GM13977 (cell line): ENCODE measurements at places on chromosomes 12 and 14.

- DNase-seq = no peak
Observed at GRCh38 chr12:2212971-2213869, 160.4 kb downstream of the CACNA1C start.

GRCh38 chr14:37138898-37139297 is 33.5 kb downstream of the SLC25A21 start:
- no peak for DNase-seq

- no peak for DNase-seq
Observed at GRCh38 chr12:122609732-122610131, 82.7 kb downstream of the KNTC1 start.

DNA sequence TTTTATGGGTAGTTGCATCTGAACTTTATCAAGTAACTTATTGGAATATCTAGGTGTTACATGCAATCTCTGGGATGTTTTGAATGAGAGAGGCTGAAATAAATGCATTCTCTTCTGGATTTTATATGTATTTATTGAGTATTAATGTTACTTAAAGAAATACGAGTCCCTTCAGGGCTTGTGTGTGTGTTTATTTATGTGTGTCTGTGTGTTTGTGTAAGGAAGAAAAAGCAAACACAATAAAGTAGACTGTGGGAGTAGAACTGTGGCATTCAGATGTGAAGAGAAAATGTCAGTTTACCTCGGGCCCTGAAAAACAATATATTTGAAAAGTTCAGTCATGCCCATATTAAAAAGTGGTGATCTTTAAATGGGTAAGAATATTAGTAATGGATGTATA is 250.5 kb downstream of the RPL10L start:
- no peak for DNase-seq

DNA sequence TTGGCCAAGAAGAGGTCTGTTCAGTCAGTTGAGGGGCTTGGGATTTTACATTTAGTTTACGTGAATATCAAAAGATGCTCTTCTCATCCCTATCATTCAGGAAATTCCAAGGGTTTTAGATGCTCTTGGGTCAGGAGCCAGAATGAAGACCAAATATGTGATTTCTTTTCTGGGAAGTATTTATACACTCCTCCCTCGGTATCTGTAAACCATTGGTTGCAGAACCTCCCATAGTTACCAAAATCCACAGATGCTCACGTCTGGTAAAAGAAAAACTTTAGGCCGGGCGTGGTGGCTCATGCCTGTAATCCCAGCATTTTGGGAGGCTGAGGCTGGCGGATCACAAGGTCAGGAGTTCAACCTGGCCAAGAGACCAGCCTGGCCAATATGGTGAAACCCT is 75.9 kb downstream of the TNFAIP2 start:
- no peak for DNase-seq

GRCh38 chr12:57823131-57823907 is 4.8 kb upstream of the AVIL start:
- no peak for DNase-seq

DNA sequence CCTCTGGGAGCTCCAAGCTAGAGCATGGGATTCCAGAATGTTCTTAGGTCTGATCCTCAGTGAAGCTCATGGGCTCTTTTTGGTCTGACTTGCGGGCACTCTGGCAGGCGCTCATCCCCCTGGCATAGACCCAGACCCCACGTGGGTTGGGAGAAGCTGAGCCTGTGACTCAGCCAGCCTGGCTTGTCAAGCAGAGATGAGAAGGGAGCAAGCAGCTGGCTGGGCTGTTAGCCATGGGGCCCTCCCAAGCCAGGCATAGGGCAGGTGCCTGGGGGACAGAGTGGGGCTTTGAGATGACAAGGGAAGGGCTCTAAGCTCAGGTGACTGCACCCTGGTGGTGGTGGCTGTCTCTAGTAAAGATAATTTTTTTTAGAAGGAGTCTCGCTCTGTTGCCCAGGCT is 80.3 kb upstream of the NOS1 start:
- no peak for DNase-seq

- DNase-seq = no peak
Observed at GRCh38 chr14:97382616-97383226, 585.5 kb downstream of the VRK1 start.

GRCh38 chr12:57261428-57261865 is 10.5 kb upstream of the STAC3 start:
- no peak for DNase-seq

- DNase-seq = no peak
Observed at GRCh38 chr12:89833337-89834252, 125.0 kb upstream of the ATP2B1 start.

GRCh38 chr12:57342207-57342691 is 88.6 kb downstream of the R3HDM2 start:
- no peak for DNase-seq

DNA sequence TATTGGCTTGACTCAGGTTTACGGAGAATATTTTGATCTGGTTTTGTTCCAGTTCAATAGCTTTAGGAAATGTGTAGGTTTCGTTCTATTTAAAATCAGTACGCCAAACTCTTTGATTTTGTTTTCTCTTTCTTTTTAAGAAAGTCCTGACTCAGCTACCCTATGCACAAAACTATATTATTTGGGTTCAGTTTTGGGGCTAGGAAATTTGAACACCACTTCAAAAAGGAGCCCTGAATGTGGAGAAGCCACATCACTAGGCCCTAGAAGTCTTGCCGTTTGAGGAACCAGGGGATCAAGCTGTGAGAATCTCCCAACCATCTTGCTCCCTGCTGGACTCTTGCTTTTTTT is 168.2 kb upstream of the BCL2L14 start:
- DNase-seq = peak; percentile 15

DNA sequence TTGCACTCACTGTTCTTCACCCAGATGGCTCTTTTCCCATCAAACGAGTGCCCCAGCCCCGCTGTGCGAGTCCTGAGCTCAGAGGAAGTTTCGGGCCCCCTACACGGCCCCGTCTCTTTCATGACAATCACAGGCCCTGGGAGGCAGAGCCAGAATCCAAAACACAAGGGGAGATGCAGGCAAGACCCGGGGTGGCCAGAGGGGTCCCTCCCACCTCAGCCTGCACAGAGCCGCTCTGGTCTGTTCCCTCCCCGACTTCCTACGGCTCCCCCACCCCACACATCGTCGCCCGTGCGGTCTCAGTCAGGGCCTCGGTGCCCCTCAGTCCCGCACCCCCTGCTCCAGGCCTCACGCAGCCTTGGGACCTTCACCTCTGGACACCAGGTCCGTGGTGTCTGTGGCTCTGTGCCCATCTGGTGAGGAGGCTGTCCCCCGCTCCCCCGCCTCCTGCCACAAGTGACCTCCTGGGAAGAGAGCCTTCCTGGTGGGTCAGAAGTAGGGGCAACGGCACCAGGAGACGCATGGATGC is 8.9 kb downstream of the GPR132 start:
- DNase-seq = no peak

GRCh38 chr12:118311666-118312065 is 61.0 kb downstream of the TAOK3 start:
- no peak for DNase-seq

- no peak for DNase-seq
Observed at GRCh38 chr12:124852911-124853427, 10.7 kb downstream of the SCARB1 start.

DNA sequence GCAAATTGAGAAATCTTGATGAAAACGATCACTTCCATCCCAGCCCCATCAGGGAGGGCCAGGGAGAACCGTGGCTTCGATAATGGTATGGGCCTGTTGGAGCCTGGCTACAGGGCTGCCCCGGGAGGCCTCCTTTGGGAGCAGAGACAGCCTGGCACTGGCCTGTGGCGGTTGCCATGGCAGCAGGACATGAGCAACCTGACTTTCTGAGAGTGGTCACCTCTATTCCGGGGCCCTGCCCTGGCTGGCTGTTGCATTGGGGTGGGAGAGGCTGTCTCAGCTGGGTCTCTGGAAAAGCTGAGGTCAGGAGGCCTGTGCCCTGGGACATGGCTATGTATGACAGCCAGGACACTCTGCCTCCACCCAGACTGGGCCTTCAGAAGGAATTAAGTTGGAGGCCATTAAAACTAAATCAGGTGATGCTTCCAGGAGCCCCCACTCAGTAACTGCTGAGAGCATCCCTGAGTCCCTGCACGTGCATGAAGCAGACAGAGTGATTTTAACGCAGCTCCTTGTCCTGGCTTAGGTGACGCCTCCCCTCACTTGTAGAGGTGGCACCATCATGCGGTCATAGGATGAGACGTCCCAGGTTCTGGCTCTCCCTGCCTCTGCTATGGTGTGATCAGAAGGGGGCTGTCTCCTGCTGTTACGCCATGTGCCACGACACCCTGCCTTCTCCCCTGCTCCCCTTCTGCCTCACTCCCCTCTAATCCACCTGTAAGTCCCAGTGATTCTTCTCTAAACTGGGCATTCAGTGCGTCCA is 126.3 kb downstream of the SLC25A47 start:
- no peak for DNase-seq

- no peak for DNase-seq
Observed at GRCh38 chr12:46179693-46180452, 89.0 kb downstream of the SLC38A1 start.

- DNase-seq = no peak
Observed at GRCh38 chr12:1696800-1697199, 5.9 kb downstream of the ADIPOR2 start.

DNA sequence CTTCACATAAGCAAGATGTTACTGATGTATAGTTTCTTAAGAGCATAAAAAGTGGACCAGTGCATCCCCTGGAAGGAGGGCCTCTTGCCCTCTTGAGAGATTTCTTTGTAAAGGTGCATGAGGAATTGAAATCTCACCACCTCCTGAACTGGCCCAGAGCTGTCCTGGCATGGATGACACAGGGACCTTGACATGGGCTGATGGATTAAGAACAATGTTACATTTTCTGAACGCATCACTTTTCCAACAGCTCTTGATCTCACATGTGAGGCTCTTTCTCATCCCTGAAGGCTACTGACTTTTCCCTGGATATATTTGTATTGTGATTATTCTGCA is 360.4 kb downstream of the RGS6 start:
- DNase-seq = no peak

DNA sequence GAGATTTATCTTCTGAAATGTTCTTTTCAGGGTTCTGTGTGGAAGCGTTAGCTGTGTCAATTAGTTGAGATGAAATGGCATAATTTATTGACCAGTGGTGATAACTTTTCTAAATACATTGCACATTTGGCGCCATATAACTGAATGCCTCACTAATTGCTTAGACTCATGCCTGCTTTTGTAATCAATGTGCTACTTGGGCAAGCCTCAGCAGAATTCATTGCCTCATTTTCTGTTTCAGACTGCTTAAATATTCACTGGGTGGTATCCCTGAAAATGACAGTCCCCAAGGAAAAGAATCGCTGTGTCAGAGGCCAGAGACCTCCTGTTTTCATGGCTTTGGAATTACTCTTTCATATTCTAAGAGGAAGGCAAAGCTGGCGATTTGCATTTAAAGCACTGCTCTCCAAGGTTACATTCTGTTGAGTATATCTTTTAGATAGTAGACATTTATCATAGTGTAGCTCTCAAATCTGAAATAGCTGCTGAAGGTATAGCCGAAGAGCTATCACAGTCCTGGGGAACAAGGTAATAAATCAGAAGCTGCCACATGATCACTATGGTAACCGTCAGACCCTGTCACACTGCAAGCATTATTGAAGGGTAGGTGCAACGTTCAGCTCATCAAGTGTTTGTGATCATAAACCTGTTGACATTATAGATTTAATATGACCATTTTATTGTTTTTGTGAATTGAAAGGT is 297.3 kb upstream of the E2F7 start:
- DNase-seq = no peak

GRCh38 chr12:48198672-48198971 is 4.5 kb downstream of the OR10AD1 start:
- no peak for DNase-seq

GRCh38 chr12:115439008-115439601 is 755.1 kb upstream of the TBX3 start:
- DNase-seq = no peak

- no peak for DNase-seq
Observed at GRCh38 chr12:57389033-57389432, 41.8 kb downstream of the R3HDM2 start.

- DNase-seq = no peak
Observed at GRCh38 chr12:78115889-78116288, 285.2 kb downstream of the NAV3 start.

GRCh38 chr12:10741845-10742244 is 18.7 kb upstream of the YBX3 start:
- DNase-seq = no peak

- peak; percentile 77 for DNase-seq
Observed at GRCh38 chr12:123905319-123905925, 67.2 kb downstream of the CCDC92 start.

DNA sequence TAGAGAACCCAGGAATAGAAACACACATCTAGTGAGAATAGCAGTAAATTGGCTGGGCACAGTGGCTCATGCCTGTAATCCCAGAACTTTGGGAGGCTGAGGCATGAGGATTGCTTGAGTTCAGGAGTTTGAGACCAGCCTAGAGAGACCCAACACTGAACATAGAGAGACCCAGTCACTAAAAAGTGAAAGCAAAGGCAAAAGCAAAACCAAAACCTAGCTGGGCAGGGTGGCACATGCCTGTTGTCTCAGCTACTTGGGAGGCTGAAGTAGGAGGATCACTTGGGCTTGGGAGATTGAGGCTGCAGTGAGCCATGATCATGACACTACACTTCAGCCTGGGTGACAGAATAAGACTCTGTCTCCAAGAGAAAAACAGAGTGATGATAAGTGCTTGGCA is 37.5 kb upstream of the MIS18BP1 start:
- no peak for DNase-seq
